ENCODE measurements at places on chromosomes 1 and 21.

GRCh38 chr21:32137266-32137665, 141.6 kb downstream of the MIS18A start:
- DNase-seq, result no peak

DNA sequence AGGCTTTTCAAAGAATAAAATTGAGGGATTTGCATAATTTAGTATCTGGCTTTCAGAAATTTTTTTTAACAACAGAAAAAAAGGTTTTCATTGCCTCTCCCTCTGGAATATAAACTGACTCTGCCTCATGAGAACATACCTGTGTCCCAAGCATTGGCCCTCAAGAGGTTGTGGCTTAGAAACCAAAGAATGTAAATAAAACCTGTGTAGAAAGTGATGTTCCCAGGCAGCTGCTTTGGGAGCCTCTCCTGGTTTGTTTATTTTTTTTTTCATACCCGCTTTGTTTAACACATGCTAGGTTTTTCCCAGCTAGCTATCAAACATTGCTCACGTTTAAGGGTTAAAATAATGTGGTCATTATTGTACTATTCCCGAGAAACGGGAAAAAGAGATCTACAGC, 40.5 kb upstream of the IFNAR2 start:
- no peak for DNase-seq

- DNase-seq, result no peak
These were observed 54.5 kb downstream of the PCNX2 start for GRCh38 chr1:233240829-233241682.

- DNase-seq, result no peak
These were observed 697 bp upstream of the C21orf91 start for GRCh38 chr21:17819877-17820229.

DNA sequence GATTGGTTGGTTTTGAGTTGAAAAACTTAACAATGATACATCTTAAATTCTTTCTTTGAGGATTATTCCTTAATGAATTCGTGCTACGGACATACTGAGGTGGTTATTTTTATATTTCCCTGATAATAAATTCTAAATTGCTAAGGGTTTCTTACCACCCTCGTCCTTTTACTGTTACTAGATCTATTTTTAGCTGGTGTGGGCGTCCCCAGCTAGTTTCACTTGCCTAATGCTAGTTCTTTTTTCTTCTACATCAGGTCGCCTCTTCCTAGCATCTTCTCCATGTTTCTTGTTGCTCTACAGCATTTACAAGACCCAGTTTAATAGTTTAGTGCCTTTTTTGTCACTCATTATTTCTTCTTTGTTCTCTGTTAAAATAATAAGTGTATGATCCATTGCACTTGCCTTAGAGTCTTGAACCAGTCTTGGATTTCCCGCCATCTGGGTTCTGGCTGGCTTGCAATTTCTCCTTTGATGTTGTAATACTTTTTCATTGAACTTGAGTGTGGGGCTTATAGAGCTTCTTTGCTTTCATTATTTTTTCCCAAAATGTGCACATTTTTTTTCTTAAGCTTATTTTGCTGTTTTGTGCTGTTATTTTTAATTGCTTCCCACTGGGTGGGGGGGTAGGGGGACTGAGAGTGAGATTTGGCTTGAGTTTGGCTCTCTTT, 677 bp upstream of the HSD11B1 start:
- DNase-seq, result no peak

GRCh38 chr21:38499296-38499695, 1.0 kb upstream of the ERG start:
- no peak for DNase-seq

DNA sequence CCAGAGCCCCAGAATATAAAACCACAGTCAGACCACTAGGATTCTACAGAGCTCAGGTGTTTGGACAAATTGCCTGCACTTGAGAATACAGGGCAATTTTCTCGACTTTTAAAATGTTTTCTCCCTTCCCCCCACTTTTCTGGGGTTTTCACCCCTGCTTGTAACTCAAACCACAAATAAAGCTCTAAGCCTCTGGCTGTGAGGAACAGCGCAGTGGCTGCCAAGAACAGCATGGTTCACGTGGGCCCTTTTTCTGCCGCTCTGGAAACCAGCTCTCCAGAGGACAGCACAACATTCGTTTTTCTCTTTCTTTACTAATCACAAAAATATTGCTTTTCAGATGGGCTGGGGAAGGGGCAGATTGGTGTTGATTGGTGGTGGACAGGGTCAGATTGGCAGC, 102.2 kb upstream of the JUN start:
- DNase-seq, result no peak

DNA sequence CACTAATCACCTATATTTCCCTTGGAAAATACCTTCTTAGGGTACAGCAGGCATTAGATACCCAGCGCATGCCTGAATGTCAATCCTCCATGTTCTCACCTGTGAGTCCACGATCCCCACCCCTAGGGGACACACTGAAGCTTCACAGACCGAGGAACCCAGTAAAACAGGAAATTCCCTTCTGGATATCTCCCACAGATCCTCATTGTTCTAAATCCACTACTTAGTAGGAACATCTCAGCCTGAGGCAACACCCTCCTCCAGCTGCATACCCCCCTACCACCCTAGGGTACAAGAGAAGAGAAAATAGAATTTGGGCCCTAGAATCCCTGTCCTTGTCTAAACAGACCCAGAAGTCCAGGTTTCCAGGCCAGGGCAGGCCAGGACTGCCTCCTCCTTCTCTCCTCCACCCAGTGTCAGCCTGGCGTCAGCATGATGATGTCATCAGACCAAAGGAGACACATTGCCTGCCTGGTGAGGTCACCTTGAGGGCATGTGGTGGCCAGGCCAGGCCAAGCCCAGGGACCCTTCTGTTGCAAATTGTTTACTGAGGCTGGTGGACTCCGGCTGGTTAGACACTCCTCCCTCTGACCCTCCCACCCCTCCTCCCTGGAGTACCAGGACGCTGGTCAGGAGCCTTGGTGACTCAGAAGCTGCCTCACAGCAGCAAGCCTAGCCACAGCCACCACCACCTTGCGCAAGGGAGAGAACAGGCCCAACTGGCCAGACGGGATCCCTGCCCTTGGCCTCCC, 6.2 kb downstream of the NECTIN4 start:
- no peak for DNase-seq

GRCh38 chr21:38404177-38404576, 94.1 kb downstream of the ERG start:
- no peak for DNase-seq

DNA sequence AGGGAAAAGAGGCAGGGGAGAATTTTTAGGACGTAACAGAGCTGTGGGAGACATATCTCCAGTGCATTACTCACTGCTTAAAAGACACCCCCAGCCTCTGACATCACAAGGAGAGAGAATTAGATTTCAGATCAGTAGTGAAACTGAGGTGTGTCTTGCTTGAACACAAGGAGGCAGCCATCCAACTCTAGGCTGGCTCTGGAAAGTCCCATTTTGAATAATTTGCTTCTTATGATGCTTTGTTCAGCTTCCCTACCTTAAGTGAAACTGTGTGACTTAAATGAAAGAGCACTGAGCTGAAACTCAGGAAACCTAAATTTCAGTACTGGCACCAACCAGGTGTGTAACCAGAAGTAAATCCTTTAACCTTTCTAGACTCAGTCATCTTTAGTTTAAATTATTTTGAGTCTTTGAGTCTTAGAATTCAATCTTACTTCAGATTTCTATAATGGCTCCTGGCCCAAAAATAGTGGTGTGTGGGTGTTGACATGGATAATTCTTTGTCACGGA, 251.6 kb upstream of the SGIP1 start:
- DNase-seq, result peak; percentile 56

DNA sequence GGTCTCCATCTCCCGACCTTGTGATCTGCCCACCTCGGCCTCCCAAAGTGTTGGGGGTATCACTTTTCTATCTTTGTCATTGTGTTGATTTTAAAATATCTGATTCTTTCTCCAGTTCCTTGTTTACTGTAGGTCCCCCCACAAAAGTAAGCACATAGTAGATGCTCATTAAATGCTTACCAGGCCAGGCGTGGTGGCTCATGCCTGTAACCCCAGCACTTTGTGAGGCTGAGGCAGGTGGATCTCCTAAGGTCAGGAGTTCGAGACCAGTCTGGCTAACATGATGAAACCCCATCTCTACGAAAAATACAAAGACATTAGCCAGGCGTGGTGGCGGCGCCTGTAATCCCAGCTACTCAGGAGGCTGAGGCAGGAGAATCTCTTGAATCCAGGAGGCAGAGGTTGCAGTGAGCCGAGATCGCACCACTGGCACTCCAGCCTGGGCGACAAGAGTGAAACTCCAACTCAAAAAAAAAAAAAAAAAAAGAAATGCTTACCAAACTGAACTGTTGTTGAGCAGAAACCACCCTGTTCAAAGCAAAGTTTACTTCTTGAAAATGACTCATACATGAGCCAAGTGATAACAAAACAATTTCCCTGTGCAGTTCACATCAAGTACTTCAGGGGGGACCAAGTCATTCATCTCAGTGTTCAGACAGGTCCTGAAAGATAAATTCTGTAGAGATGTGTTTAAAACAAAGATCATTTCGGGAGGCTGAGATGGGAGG, 24.3 kb upstream of the NID1 start:
- DNase-seq, result no peak

DNA sequence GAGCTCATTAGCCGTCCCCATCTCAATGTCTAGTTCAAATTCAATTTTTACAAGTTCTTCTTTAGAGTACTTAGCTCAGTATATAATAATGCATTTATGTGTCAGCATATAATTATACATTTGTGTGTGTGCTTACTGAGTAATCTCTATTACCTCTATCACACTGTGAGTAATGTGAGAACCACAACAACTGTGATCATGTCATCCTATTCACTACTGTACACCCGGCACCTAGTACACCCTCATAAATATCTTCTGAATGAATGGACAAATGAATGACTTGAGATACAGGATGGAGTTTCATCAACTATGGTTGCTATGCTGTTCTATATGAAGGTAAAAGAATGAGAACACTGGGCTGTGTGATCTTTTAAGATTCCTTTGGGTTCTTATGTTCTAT, 124.0 kb downstream of the GPATCH2 start:
- no peak for DNase-seq

DNA sequence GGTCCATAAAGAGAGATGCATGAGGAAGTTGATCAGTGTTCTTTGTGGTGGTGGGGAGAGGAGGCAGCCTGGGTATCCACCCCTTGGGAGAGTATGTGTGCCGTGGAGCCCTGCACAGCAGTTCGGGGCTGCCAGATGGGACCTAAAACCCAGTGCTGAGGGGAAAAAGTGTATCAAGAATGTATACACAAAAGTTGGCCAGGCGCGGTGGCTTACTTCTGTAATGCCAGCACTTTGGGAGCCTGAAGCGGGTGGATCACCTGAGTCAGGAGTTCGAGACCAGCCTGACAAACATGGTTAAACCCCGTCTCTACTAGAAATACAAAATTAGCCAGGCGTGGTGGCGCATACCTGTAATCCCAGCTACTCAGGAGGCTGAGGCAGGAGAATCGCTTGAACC, 4.1 kb upstream of the TTC4 start:
- DNase-seq, result no peak

- no peak for DNase-seq
These were observed 41.4 kb downstream of the PTPRF start for GRCh38 chr1:43572084-43572483.

- DNase-seq, result no peak
These were observed 56.7 kb downstream of the B3GALT5 start for GRCh38 chr21:39669485-39669884.

GRCh38 chr1:21823206-21823979, 11.3 kb downstream of the LDLRAD2 start:
- no peak for DNase-seq

DNA sequence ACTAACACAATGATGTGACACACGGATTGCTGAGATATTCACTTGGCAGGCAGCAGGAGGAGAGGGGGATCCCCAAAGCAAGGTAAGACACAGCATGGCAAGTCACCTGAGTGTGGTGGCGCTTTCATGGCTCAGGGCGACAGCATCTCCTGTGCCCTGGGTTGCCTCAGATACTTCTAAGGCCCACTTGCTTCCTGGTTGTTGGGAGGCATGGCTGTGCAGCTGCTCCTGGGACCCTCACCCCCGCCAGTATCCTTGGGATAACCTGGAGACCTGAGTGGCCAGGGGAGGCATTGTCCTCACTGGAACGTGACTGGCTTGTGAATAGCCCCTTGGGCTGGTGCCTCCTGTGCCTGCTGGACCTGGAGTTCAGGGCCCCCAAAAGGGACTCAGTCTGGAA, 69.8 kb downstream of the STUM start:
- no peak for DNase-seq

- DNase-seq, result no peak
These were observed 36.4 kb upstream of the BCL9 start for GRCh38 chr1:147504801-147505311.

GRCh38 chr21:33025489-33026442, at the start of gene OLIG2:
TSS of gene OLIG2 (plus strand) at chr21:33025935. CDS start at chr21:33026863, 928 bp downstream.
- DNase-seq, result no peak

DNA sequence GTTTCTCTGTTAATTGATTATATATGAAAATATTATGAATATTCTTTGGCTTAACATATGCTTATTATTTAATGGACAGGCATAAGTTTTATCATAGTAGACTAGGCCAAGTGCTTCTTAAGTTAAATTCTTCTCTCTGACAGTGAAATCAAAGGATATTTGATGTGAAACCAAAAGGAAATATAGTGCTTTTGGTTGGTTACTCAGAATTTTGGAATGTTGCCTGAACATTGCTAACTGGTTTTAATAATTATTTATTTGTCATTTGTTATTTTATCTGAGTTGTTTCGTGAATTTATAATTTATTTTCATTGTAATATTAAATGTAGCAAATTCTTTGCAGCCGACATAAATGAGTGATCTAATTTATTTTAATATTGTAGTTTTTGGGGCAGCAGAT, 18.3 kb downstream of the HOOK1 start:
- DNase-seq, result no peak
